ENCODE measurements at places on chromosomes 13 and 19. TPM values are rescaled to one million over a fixed set of nuclear protein-coding genes. Genes with fewer than 3 reads are reported as not detected.

The ZNF491 gene
- total RNA-seq = 3.6 TPM

The LRRC4B gene
- not detected for total RNA-seq

The SIAH3 gene
- total RNA-seq = 0.36 TPM

The IRGC gene
- not detected for total RNA-seq

The RNF113B gene
- not detected for total RNA-seq

The ZNF816 gene
- 17.8 TPM for total RNA-seq

The VSIG10L gene
- total RNA-seq = 0.94 TPM

The SPACA7 gene
- not detected for total RNA-seq

The OVOL3 gene
- not detected for total RNA-seq

The IL4I1 gene
- 1.4 TPM for total RNA-seq

The RFX1 gene
- total RNA-seq = 17.7 TPM

The KLF1 gene
- not detected for total RNA-seq

The CYP2A6 gene
- 0.28 TPM for total RNA-seq

The MFSD12 gene
- 90.8 TPM for total RNA-seq

The TSSK6 gene
- total RNA-seq = 5.8 TPM

The ERICH4 gene
- total RNA-seq = not detected

The IL11 gene
- total RNA-seq = 0.53 TPM

The GGN gene
- not detected for total RNA-seq

The HRC gene
- total RNA-seq = not detected

The UBE2L5 gene
- total RNA-seq = not detected

The RASAL3 gene
- total RNA-seq = 172 TPM

The PTGIR gene
- total RNA-seq = 8.0 TPM

The LIPE gene
- total RNA-seq = 34.6 TPM

The ZNF792 gene
- total RNA-seq = 24.9 TPM

The CYTH2 gene
- total RNA-seq = 57.6 TPM

The CHAMP1 gene
- total RNA-seq = 30.8 TPM

The SIGLEC10 gene
- 0.96 TPM for total RNA-seq

The ZNF528 gene
- 31.7 TPM for total RNA-seq

The TBXA2R gene
- total RNA-seq = 1.7 TPM

The CTXN1 gene
- not detected for total RNA-seq

The DPF1 gene
- 0.14 TPM for total RNA-seq

The KASH5 gene
- not detected for total RNA-seq

The APC2 gene
- total RNA-seq = 0.11 TPM

The ZNF471 gene
- 4.0 TPM for total RNA-seq

The PEPD gene
- total RNA-seq = 23.5 TPM

The C19orf85 gene
- total RNA-seq = not detected

The ZIK1 gene
- total RNA-seq = 17.9 TPM

The PCDH17 gene
- not detected for total RNA-seq

The BST2 gene
- 197 TPM for total RNA-seq

The CYP4F11 gene
- not detected for total RNA-seq

The ATP8A2 gene
- 1.4 TPM for total RNA-seq

Measured in activated naive CD8-positive, alpha-beta T cell treated with anti-CD3 and anti-CD28 coated beads, Interleukin-2, amount 10 ng/mL, durations not matched to agents 7 days and 5 days (primary cell).